Activated B cell treated with CpG ODN at 0.5 μM for 24 hours (primary cell): ENCODE measurements at places on chromosomes 11 and 22. TPM values are rescaled to one million over a fixed set of nuclear protein-coding genes. Genes with fewer than 3 reads are reported as not detected.

DNA sequence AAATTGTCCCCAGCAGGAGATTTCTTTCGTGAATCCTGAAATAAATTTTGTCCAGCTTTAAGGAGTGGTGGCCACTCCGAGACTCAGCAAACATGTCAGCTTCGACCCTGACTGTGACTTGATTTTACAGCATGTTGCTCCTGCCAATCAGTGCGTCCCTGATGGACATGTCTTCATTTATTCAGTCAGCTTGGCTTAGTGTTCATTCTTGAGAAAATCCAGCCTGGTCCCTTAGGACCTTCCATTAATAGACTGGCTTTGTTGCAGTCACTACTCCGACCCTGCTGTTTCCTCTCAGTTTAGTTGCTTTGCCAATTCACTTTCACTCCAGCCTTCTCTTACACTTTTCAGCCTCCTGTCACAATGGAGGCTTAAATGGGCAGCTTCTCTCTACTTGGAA lies 30.5 kb downstream of the TMPRSS5 start:
- H3K27ac ChIP-seq: no peak overlapping the region
- peaks cover 9% of the 10 kb centered on the region for H3K27me3 ChIP-seq
- H3K36me3 ChIP-seq: no peaks in the 10 kb centered on the region
- H3K4me3 ChIP-seq: no peak overlapping the region
- H3K4me1 ChIP-seq: no peaks in the 10 kb centered on the region
- no peak for DNase-seq

DNA sequence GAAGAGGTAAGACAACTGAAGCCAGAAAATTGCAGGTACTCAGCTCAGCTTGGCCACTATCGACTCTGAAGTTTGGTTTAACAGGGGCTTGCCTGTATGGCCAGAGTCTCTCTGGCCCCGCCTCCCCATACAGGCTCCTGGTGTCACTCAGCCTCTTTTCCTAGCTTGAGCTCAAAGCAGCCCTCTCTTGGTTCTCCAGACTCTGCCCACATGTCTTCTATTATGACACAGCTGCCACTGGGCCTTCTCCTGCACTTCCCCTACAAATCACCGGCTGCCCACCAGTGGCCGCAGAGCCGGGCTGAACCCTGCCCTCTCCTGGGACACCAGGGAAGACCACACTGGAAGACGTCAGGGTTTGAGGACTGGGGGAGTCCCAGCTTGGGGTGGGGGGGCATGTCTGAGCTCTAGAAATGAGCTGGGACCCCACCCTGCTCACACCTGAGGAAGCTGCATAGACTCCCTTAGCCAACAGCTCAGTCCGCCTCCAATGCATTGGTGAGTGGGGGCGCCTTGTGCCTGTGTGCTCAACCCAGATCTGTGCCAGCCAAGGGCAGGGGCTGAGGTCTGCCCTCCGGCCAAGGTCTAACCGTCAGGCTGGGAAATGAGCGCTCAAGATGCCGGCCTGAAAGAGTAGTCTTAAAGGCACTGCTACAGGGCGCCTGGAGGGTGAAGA lies 94.4 kb upstream of the LMO1 start:
- H3K27ac ChIP-seq: no peak overlapping the region
- H3K27me3 ChIP-seq: peaks cover 22% of the 10 kb centered on the region
- DNase-seq: no peak
- peaks cover 6% of the 10 kb centered on the region for H3K4me1 ChIP-seq

GRCh38 chr11:61004180-61004611 lies 32.7 kb downstream of the CD6 start:
- no peaks in the 10 kb centered on the region for H3K36me3 ChIP-seq
- H3K27me3 ChIP-seq: peaks cover 6% of the 10 kb centered on the region
- H3K4me3 ChIP-seq: no peak overlapping the region
- no peak for DNase-seq
- peaks cover 11% of the 10 kb centered on the region for H3K4me1 ChIP-seq

DNA sequence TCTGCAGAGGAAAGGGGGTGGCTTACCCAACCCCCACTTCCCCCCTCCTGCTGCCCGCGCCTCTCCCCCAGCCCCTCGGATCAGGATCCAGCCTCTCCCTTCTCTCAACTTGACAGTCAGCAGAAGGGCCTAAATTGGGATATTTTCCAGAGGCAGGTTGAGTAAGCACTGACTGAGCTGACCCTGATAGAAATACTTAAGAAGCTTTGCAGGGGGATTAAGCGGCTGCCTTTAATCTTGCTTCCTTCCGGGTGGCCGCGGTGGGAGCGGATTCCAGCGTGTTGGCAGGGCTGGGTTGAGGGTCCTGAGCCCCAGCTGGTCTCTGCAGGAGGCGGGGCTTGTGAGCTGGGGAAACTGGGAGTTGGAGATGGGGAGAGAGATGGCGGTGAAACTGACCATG lies 445.2 kb downstream of the NTM start:
- no peaks in the 10 kb centered on the region for H3K27me3 ChIP-seq
- DNase-seq: no peak
- no peak overlapping the region for H3K4me3 ChIP-seq
- H3K27ac ChIP-seq: no peak overlapping the region
- no peaks in the 10 kb centered on the region for H3K36me3 ChIP-seq

Gene HDHD5
- total RNA-seq: 23.9 and 25.2 TPM in 2 replicates

DNA sequence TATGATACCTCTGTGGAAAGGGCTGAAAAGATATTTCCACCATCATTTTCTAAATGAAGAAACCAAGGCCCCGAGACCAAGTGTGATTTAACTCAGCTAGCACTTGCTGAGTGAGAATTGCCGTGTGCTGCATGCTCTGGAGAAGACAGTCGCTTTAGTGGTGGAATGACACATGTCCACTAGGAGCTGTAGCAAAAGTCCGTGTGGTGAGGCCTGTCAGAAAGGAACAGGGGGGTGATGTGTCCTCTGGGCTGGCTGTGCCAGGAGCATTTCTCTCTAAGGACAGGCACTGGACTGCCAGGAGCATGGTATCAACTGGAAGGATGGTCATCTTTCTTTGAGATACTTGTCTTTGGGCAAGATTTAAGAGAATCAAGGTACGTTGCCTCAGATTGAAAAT lies 72.8 kb downstream of the ATXN10 start:
- H3K4me3 ChIP-seq: no peak overlapping the region
- no peaks in the 10 kb centered on the region for H3K4me1 ChIP-seq
- no peaks in the 10 kb centered on the region for H3K27me3 ChIP-seq
- peaks cover 80% of the 10 kb centered on the region for H3K36me3 ChIP-seq
- no peak overlapping the region for H3K27ac ChIP-seq

DNA sequence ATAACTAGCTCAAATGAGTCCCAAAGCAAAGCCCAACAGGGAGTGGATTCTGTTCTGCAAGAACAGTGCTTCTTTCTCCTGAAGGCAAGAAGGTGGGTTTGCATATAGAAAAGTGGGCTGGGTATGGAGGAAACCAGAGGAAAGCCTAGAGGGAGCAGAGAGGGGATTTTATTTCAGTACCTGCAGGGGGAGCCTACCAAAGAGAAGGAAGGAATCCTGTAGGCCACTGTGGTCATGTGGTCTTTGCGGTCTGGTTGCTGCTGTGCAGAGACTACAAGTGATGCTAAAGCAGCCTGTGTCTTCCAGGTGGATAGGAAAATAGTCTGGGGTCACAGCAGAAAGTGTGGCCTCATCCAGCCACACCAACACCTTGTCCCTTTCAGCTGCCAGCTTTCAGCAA lies 33.2 kb upstream of the ZBTB16 start:
- H3K27ac ChIP-seq: no peak overlapping the region
- no peaks in the 10 kb centered on the region for H3K36me3 ChIP-seq
- no peak overlapping the region for H3K4me3 ChIP-seq
- H3K27me3 ChIP-seq: peaks cover 13% of the 10 kb centered on the region
